ENCODE measurements at places on chromosomes 4 and X.

DNA sequence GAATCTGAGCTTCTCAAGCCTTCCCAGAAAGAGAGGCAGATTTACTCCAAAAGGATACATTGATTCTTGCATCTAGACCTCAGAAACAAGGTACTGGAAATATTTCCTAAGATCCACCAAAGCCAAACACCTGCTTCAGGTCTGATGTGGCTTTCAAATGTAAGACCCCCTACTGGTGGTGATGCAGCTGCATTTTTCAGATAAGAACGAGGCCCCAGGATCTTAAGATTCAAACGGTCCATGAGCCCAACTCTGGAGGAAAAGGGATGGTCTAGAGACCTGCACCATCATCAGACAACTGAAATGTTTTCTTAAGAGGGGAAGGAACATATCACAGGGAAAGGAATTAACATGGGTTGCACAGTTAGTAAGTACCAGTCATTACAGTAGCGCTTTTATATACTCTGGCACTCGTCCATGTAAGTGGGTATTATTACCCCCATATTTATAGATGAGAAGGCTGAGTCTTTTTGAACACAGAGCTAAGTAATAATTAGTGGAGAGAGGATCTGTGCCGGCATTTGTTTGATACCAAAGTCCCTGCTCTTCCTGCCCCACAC lies 73.7 kb downstream of the LEF1 start:
- DNase-seq, result no peak

GRCh38 chr4:108172753-108173598 lies 4.2 kb upstream of the LEF1 start:
- peak; percentile 70 for DNase-seq

GRCh38 chrX:95974096-95974470 lies 710.6 kb upstream of the DIAPH2 start:
- no peak for DNase-seq

DNA sequence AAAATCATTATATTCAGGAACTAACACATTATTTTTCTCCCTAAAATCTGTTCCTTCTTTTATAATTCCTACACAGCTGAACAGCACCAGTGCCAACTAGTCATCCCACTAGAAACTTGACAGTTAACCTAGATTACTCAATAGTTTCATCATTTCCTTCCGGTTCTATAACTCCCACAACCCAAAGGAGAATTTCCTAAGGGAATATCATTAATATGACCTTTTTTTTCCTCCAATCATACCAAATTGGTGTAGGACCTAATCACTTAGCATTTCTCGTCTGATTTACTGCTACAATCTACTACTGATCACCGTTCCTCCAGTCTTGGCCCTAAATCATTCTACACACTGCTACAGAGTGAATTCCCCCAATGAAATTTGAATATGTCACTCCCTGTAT lies 45.9 kb downstream of the WDFY3 start:
- DNase-seq, result no peak

DNA sequence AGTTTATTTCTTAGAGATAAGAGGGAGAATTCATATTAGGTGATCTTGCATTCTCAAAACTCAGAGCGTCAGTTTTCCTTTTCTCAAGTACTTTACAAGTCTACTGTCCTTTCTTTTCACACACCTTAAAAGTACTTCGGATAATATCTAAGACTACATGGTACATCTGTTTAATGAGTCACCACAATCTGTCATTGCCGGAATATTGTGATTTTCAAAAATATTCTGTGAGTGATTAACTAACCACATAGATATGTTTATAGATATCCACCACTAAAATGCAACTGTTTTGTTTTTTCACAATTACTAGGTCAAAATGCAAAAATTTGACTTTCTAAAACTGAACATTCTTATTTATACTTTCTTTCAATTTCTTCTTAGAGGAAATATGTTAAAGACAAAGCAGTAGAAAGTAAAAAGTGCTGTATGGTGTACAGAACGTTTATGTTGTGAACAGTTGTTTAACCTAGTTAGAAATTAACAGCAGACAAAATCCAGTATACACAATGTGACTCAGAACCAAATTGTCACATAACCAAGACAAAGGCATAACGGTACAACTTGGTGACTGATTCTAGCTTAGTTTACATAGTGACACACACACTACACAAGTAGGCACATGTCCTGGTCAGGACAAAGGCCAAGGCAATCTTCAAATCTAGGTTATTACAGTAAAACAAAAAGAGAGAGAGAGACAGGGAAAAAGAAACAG lies 482.9 kb downstream of the NAF1 start:
- DNase-seq, result no peak

DNA sequence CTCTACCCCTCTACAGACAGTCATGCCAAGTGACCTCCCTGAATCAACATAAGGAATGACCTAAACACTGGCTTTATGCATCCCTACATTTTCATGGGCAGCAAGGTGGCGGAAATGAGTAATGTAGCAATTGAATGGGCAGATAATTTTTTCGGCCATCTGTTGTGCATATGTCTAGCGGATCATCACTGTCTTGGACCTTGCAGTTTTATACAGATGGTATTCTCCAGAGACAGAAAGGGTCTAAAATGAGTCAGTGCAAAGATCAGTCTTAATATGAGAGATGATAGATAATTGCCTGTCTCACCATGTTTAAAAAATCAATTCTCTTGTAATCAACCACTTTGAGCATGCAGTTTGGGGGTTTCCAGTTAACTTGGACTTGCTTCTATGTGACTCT lies 177.3 kb upstream of the DKK2 start:
- no peak for DNase-seq

DNA sequence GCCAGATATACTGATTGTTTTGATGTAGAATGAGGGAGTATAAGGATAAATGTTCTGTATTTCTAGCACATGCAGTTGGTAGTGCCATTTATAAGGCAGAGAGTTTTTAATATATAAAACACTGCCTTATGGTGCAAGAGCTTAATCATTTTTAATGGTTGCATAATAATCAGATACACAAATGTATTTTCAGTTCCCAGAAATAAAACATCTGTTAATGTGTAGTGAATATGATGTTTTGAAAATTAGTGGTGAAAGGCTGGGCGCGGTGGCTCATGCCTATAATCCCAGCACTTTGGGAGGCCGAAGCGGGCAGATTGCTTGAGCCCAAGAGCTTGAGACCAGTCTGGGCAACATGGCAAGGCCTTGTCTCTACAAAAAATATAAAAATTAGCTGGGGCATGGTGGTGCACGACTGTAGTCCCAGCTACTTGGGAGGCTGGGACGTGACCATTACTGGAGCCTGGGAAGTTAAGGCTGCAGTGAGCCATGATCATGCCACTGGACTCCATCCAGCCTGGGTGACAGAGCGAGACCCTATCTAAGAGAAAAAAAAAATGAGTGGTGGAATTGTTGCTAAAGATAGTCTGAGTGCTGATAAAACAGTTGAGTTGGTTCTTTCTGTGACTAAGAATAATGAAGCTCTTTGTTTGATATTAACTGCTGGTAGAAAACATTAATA lies 29.3 kb downstream of the CLCN3 start:
- no peak for DNase-seq

- no peak for DNase-seq
These were observed 106.0 kb upstream of the NKX1-1 start for GRCh38 chr4:1512051-1512737.

DNA sequence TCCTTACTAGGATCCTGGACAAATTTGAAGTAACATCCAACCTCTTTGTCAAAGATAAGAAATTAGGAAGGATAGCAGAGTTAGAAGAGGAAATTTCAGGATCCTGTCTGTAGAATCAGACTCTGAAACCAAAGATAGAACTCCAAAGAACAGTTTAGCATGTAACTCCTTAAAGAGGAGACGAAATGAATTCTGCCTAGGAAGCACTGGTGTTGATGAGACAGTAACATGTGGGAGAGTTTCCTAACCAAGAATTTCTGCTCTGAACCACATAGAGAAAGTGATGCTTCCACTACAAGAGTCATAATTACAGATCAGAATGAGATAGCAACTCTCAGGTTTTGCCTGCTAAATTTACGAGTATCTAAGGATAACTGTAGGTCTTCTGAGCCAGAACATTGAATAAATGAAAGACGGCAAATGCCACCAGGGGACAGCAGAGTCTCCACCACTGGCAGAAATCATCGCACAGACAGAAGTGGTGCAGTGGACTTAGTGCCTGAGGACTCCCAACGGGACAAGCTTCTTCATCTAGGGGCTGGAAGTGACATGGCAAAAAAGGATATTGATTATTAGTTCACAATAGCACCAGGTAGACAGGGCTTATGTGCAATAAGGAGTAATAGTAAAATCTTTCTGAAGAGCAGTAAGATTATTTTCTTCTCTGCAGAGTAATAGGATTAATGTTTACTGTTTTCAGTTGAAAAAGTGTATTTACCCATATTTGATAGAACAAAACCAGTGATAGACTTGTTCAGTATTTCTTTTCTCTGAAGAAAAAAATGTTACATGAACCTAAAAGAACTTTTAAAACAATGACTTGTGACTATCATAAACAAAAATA lies 6.7 kb upstream of the PPID start:
- peak; percentile 41 for DNase-seq

DNA sequence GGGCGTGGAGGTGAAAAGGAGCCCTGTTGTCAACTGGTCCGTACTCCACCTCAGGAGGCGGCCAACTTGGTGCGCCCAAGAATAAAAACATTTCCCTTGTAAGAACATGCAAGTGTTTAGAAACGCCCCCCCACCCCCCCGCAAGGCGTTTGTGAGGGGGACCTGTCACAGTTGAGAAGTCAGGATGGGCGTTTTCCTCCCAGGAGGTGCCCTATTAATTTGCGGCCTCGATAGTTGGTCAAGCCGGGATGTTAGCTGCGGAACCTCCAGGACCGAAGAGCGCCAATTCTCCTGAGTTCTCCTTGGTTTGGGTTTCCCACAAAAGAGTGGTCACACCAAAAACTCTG lies 651 bp upstream of the SAP30 start:
- DNase-seq, result peak; percentile 42

- DNase-seq, result no peak
These were observed 87.6 kb downstream of the MRPL1 start for GRCh38 chr4:77950203-77950602.

DNA sequence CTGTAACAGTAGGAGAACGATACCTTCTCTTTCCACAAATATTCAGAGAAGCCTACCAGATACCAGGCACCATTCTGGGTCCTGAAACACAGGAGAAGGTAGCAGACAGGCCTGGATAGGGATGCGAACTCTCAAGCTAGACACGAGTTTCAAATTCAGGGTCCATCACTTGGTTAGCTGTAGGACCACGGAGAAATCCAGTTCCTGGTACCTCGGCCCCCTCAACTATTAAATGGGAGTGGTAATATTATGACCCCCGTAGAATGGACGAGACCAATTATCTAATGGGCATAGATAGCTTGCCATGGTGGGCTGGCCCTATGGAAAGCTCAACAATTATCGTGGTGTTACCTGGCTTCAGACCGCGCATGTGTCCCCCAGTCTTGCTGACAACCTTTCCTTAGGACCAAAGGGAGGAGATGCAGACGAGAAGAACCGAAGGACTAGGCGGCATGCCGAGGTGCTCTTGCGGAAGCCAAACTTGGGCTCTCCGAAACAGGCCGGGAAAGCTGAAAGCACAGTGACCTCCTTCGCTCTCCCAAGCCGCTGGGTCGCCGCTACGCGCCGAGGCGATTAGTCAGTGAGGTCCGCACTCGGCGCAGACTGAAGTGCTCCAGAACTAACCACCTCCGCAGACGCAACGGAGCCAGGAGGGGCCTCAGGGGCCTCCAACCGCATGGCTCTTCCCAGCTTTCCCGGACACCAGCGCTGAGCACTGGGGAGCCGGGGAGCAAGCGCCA lies 19.6 kb downstream of the NKX3-2 start:
- no peak for DNase-seq

DNA sequence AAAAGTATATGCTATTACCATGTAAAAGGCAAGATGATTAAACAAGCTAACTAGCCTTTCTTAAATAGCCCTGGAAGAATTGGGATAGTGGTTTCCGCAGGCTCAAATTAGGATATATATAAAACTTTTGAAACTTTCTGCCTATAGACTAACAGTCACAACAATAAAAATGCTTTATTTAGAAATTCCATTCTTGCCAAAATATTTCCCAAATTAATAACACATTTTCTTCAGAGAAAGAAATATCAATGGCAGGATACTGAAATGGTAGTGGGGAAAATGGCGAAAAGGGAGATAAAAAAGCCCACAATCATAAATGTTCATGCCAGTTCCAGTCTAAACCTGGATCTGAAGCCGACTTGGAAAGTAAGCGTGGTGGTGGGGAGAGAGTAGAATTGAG lies 56.0 kb downstream of the MAD2L1 start:
- DNase-seq, result no peak

- DNase-seq, result peak; percentile 44
These were observed 671 bp upstream of the EIF4E start for GRCh38 chr4:98929341-98930267.

DNA sequence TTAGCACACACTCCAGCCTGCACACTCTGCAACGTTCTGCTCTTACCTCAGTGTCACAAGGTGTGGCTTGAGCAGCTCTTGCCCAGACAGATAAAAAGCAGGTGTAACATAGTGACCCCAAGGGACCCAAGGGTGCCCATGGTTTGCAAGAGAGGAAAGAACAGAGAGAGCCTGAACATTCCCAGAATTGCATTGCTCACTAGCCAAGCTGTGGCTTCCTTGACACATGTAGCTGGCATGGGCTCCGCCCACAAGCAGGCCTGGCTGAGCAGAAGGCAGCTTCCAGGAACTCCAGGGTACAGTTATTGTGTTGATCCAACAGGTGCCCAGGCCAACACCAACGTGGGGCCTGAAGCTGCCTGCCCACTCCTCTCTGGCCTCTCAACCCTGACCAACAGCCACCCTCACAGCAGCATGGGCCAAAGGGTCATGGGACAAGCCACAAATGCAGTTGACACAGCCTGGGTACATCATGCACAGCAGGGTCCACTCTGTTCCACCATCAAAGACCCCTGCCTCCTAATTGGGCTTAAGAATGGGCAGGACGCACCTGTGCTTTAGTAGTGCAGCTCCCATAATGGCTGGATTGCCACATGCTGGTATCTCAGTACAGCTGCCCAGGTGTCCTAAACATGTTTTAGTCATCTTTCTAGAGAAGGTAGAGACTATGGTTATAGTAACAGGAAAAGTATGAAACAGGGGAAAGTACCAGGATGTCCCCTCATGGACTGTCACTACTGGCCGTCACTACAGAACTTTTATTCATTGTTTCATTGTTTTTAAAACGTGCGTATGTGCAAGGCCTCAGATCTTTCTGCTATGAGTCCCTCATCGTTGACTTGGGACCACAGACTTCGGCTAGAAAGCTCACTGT lies 73.7 kb upstream of the ACSL1 start:
- no peak for DNase-seq

DNA sequence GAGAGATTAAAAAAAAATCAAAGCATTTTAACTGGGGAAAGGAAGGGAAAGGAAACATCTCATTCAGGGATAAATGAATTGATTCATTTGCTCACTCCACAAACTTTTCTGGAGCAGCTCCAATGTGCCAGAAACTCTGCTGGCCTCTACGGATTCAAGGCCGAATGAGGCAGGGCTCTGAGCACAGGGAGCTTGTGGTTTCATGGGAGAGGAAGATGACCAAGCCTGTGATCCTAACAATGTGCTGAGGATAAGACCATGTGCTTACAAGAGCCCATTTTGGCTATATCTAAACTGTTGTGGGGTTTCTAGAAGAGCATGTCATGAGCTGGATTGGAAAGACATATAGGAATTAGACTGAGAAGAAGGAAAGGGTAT lies 137.5 kb downstream of the ZNF674 start:
- DNase-seq, result no peak

GRCh38 chrX:44071847-44072551 lies 98.8 kb upstream of the NDP start:
- no peak for DNase-seq

All from activated T-cell treated with anti-CD3 and anti-CD28 coated beads for 48 hours (primary cell).